Stimulated activated CD8-positive, alpha-beta memory T cell treated with anti-CD3 and anti-CD28 coated beads, Interleukin-7, amount 100 ng/mL, for 48 hours (primary cell): ENCODE measurements at places on chromosomes 2 and 18.

- DNase-seq: no peak
These were observed 26.5 kb upstream of the ZNF516 start for GRCh38 chr18:76521417-76522121.

GRCh38 chr2:1600191-1601066 lies 143.9 kb downstream of the PXDN start:
- DNase-seq: no peak

GRCh38 chr18:59455728-59456276 lies 96.7 kb upstream of the LMAN1 start:
- DNase-seq: no peak

GRCh38 chr2:224594840-224595239 lies 9.7 kb upstream of the CUL3 start:
- no peak for DNase-seq

DNA sequence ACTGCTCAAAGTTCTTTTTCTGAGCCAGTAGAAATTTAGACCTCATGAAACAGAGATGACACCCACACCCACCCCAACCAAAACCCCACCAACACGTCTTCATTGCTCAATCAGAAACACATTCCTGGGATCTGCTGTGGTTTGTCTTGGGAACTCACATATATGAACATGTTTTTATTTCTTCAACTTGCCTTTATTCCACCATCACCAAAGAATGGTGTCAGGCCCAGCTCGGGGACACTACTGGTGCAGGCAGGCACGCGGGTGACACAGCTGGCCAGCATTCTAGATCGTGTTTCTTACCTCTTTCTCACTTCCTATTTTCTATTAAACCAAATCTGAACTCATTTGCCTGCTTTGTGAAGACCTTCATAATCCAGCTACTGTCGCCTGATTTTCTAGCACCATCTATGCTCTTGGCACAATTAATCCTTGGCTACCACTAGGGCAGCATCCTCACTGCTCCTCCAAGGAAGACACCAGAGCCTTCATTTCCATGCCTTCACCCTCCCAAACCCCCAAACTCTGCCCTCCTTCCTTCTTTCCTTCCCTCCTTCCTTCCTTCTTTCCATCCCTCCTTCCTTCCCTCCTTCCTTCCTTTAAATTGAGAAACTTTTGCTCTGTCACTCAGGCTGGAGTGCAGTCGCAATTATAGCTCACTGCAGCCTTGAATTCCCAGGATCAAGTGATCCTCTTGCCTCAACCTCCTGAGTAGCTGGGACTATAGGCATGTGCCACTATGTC lies 157.1 kb downstream of the BCL2 start:
- DNase-seq: no peak

DNA sequence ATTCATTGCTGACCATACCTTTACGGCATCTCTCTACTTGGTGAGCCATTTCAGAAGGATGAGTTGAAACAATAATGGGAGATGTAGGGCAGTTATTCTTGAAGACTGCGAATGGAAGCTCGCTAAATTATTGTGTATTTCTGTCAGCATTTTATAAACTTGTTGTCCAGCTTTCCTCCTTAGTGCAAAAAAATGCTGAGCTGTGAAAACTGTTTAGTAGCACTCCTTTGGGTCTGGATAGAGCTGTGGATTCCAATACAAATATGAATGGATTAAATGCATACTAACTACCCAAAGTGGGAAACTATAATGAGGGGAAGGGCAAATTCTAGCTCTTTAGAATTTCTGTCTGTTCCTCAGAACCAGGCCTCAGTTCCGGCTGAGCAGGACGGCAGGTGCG lies 461.6 kb downstream of the TXNL1 start:
- no peak for DNase-seq

DNA sequence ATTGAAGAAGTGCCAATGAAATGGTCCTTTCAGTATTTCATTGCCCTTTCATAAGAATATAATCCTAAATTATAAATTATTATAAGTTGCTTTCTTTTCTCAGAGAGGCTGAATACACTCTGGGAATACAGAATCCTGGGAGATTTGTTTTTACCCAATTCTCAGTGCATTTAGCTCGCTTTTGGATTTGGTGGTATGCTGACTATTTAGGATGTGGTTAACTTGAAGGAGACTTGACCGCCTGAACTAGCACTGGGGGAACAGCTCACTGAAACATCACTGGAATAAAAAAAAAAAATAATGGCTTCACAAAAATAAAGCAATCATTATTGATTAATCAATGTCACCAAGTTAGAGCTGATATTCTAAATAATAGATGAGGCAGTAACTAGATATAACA lies 10.2 kb downstream of the TNFAIP6 start:
- no peak for DNase-seq

- DNase-seq: no peak
These were observed 543.0 kb downstream of the PLCL1 start for GRCh38 chr2:198347349-198347748.

GRCh38 chr2:237222178-237222577 lies 136.5 kb downstream of the COPS8 start:
- DNase-seq: no peak

DNA sequence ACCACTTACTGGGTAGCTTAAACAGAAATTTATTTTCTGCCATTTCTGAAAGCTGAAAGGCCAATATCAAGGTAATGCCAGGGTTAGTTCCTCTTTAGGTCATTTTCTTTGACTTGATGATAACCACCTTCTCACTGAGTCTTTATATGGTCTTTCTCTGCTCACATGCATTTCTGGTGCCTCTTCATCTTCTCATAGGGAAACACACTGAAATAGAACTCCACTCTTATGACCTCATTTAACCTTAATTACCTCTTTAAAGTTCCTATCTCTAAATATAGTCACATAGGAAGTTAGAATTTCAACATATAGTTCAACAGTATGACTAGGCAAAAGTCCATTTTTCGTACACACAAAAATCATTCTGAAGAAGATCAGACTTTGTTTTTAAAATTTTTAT lies 616.8 kb upstream of the VRK2 start:
- DNase-seq: no peak

DNA sequence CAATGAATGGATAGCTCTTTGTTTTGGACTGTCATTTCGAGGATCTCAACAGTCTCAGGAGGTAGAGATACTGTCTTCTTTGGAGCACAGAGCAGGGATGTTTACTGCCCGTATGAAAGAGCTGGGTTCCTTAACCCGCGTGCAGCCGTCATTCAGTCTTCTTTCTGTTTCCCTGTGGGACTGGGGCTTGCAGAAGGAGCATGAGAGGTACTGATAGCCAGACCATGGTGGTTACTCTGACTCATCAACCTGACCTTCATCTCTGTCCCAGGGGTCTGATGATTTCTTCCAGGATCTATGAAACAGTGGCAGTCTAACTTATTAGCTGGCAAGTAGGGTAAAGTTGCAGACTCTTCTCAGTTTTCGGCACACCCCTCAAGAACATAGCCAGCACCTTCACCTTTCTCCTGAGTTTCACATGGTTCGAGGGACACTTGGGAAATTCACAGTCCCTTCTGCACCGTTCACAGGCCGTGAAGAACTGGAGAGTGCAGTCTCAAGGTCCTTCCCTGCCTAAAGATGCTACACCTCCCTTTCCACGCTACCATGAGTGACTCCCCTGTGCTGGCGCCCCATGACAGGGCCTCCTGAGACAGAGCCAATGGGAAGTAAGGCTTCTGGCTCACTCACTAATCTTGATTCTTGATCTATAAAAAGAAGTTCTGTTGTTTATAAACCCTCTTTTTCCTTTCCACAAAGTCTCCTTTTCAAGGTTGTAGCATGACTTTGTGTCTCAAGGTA lies 226.2 kb downstream of the MC4R start:
- DNase-seq: no peak

GRCh38 chr2:25920336-25920735 lies 42.0 kb upstream of the ASXL2 start:
- DNase-seq: no peak

- no peak for DNase-seq
These were observed 7.7 kb downstream of the FHL2 start for GRCh38 chr2:105391058-105391627.

GRCh38 chr18:70190529-70190928 lies 15.0 kb downstream of the RTTN start:
- DNase-seq: no peak

DNA sequence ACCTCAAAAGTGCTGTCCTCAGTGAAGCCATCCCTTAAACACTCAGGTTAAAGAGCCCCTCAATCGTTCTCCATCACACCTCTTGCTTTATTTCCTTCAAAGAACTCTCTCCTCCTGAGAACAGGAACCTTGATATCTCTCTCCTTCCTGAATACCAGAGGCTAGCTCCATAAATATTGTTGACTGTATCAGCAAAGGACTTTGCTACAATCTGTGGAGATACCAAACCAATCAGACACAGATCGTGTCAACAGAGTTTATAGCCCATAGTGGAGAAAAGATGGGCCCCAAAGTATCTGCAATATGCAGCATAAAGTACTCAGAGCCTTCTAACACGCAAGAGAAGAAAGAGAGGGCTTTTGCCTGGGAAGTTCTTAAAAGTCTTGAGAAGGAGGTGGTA lies 36.4 kb downstream of the PLEKHM3 start:
- DNase-seq: no peak
